ENCODE measurements at places on chromosomes 5 and 9. TPM values are rescaled to one million over a fixed set of nuclear protein-coding genes. Genes with fewer than 3 reads are reported as not detected.

The CER1 gene
- not detected for total RNA-seq

The BAAT gene
- total RNA-seq, result not detected

The TMOD1 gene
- total RNA-seq, result 5.8 TPM

The CDX1 gene
- total RNA-seq, result 0.35 TPM

DNA sequence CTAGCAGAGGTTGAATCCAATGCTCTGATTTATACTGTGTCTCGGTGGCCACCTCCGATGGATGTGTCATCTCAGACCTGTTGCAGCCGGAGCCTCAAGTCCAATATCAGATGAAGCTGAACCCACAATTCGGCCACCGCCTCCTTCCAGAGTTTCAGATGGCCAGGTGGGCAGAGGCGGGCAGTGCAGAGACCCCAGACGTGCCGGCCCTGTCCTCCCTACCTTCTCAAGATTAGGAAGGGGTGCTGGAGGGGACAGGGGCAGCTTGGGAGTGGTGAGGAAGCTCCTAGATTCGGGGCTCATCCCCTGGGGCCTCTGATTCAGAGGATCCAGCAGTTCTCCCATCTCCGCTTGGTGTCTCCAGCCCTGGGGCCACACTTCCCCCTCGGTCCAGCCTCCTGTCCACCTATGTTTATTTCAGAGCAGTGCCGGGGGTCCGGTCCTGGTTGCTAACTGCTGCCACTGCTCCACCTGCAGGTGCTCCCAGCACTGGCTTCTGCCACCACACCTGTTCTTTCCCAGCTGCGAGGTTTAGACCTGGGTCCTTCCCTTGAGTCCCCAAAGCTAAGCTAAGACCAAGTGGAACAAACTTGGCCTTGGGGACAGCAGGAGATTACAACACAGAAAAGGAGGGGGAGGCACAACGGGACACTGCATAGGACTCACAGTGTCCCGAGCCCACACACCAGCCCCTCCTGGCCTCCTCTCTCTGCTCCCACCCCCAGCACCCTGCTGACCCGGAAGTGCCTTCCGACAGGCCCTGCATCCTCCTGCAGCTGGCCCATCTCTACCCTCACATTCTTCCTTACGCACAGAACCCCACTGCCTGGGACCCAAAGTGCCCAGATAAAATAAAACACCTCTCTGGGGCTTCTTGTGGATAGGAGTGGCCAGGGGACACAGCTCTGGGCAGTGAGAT, 81.6 kb downstream of the NTNG2 start:
- no peak for DNase-seq

- DNase-seq, result no peak
Measured at GRCh38 chr9:23789529-23790254, 36.3 kb downstream of the ELAVL2 start.

DNA sequence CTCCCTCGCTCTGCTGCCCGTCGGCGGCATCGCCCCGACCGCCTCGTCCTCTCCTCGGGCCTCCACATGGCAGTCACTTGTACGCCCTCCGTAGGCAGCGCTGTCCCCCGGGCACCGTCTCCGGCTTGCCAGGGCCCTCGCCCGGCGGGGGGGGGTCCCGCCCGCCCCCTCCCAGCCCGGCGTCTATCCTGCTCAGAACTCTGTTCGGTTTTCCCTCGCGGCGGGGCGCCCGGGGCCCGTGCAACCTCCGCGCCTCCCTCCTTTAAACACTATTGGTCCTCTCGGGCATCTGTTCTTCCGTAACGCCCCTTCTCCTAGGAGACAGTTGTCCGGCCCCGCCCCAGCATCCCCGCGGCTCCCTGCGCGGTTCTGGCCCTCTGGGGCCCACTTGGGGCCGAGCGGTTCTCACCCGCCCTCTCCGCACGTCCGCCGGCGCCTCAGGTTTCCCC, 831 bp downstream of the ODF2 start:
- no peak for DNase-seq

All from mesenteric fat pad (tissue), 1 donor.